ENCODE measurements at places on chromosomes 7 and 10.
A peak's percentile ranks its signal among the peaks of the same experiment; 100 is the strongest.

- no peaks in the 10 kb centered on the region for H3K27me3 ChIP-seq
- peaks cover 93% of the 10 kb centered on the region for H3K36me3 ChIP-seq
- peak overlapping the region; percentile 26 for H3K27ac ChIP-seq
- peaks cover 11% of the 10 kb centered on the region for H3K4me1 ChIP-seq
- DNase-seq: no peak
Measured at GRCh38 chr10:15630353-15630752, 89.4 kb downstream of the ITGA8 start.

GRCh38 chr10:7471720-7472367 is 61.0 kb upstream of the SFMBT2 start:
- H3K27me3 ChIP-seq: peaks cover 33% of the 10 kb centered on the region
- peaks cover 17% of the 10 kb centered on the region for H3K4me1 ChIP-seq
- no peak overlapping the region for H3K27ac ChIP-seq
- H3K4me3 ChIP-seq: no peak overlapping the region
- DNase-seq: no peak
- H3K36me3 ChIP-seq: no peaks in the 10 kb centered on the region

GRCh38 chr7:6317797-6318438 is 45.5 kb upstream of the CYTH3 start:
- no peaks in the 10 kb centered on the region for H3K36me3 ChIP-seq
- peaks cover 18% of the 10 kb centered on the region for H3K4me1 ChIP-seq
- peak overlapping the region; percentile 92 for H3K27ac ChIP-seq
- peak; percentile 35 for DNase-seq

- no peaks in the 10 kb centered on the region for H3K36me3 ChIP-seq
- H3K27ac ChIP-seq: no peak overlapping the region
- no peak overlapping the region for H3K4me3 ChIP-seq
- peaks cover 10% of the 10 kb centered on the region for H3K27me3 ChIP-seq
- peaks cover 68% of the 10 kb centered on the region for H3K4me1 ChIP-seq
- no peak for DNase-seq
Measured at GRCh38 chr7:25389489-25390106, 161.3 kb upstream of the NPVF start.

DNA sequence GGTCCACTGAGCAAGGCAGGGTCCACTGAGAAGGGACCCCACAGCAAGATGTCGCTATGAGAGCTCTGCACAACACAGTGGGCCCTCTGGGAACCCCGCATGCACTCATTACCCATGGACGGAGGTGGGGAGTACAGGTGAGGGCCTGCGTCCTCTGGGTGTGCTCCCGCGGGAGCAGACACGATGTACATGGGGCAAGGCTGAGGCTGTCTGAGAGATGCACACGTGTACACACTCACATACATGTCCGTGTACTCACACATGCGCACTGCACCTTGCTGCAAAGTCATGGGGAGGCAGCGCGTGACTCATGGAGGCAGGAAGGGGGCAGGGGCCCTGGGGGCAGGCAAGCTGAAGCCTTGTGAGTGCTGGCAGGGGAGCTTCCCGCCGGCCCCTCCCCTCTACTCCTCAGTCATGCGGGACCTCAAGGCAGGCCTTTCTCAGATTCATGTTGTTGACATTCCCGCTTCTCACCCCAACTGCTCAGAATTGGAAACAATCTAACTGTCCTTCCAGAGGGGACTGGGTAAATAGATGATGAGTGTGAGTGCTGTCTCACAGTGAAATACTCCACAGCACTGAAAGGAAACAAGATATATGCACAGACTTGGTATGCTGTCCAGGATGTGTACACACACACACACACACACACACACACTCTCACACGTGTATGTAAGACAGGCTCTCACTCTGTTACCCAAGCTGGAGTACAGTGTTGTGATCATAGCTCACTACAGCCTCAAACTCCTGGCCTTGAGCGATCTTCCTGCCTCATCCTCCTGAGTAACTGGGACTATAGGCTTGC is 40.0 kb downstream of the GOLGA7B start:
- DNase-seq: peak; percentile 51
- H3K4me3 ChIP-seq: peak overlapping the region; percentile 18
- peaks cover 62% of the 10 kb centered on the region for H3K4me1 ChIP-seq
- H3K27ac ChIP-seq: peak overlapping the region; percentile 69

DNA sequence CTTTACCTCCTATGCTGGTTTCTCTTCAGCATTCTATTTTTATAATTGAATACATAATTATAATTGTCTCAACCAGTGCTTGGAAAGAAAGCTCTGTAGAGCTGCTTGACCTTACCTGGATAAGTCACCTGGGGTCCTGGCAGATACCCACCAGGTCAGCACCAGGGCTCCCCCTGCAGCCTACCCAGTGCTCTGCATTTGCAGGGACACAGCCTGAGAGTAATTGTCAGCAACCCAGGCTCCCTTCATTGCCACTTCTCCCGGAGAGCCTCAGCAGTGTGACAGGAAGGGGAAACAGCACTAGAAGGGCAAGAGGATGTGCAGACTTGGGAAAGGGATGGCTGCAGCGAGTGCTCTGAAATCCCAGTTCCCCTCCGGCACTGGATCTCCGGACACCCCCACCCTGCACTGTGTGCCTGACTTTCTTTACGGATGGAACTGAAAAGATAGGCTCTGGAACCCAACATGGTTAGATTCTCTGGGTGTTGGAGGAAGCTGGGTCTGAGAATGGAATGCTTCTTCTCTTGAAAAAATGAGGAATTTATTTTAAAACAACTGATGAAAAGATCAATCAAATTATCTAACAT is 11.4 kb upstream of the PAX4 start:
- DNase-seq: peak; percentile 59
- H3K27me3 ChIP-seq: peaks cover 41% of the 10 kb centered on the region
- H3K4me3 ChIP-seq: no peak overlapping the region
- no peak overlapping the region for H3K27ac ChIP-seq

DNA sequence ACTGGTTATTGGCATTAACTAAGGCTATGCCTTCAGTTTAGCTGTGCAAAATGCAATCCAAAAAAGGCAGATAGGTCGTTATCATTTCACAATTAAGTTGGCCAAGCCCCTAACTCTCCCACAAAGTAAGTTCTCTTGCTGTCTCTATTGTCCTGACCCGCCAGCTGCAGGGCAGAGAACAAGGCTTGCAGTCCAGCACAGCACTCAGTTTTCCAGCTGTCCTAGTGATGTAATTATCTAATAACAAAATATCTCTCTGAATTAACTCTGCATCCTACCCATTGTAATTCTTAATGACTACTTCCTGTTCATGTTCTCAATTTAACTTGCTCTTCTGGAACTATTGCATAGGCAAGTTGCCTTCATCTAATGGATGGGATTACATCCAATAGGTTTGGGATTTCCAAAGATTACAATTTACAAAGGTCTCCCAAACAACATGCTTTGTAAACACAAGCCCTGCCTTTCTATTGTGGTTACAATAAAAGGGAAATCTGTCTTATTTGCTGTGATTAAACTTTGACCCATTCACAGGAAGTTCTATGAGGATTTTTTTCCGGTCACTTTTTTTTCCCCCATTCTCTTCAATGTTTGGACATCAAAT is 55.2 kb downstream of the CDK6 start:
- H3K36me3 ChIP-seq: peaks cover 49% of the 10 kb centered on the region
- H3K4me1 ChIP-seq: no peaks in the 10 kb centered on the region
- DNase-seq: no peak

DNA sequence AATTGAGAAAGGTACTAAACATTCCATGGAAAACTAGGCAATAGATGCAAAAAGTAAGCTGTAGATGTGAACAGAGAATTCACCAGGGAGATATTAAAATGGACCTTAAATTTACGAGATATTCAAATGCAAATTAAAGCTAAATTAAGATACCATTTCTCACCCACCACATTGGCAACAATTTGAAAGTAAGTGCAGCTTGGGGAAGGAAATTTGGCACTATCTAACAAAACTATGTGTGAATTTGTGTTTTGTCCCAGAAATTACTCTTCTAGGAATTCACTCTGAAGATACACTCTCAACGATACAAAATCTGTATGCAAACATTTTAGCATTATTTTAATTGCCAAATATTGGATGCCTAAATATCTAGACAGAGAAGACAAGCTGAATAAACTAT is 178.2 kb upstream of the SORCS1 start:
- H3K27me3 ChIP-seq: no peaks in the 10 kb centered on the region
- no peak for DNase-seq
- no peaks in the 10 kb centered on the region for H3K36me3 ChIP-seq
- H3K4me1 ChIP-seq: no peaks in the 10 kb centered on the region

GRCh38 chr7:30674876-30675275 is 7.4 kb downstream of the CRHR2 start:
- no peak overlapping the region for H3K4me3 ChIP-seq
- no peak overlapping the region for H3K27ac ChIP-seq
- H3K4me1 ChIP-seq: peaks cover 10% of the 10 kb centered on the region
- peaks cover 61% of the 10 kb centered on the region for H3K27me3 ChIP-seq
- peaks cover 8% of the 10 kb centered on the region for H3K36me3 ChIP-seq
- no peak for DNase-seq

Data from nephron progenitor cell (in vitro differentiated cells).